ENCODE measurements at places on chromosomes 7 and 10.

GRCh38 chr7:33743594-33743993, 161.7 kb upstream of the BMPER start:
- DNase-seq = no peak

DNA sequence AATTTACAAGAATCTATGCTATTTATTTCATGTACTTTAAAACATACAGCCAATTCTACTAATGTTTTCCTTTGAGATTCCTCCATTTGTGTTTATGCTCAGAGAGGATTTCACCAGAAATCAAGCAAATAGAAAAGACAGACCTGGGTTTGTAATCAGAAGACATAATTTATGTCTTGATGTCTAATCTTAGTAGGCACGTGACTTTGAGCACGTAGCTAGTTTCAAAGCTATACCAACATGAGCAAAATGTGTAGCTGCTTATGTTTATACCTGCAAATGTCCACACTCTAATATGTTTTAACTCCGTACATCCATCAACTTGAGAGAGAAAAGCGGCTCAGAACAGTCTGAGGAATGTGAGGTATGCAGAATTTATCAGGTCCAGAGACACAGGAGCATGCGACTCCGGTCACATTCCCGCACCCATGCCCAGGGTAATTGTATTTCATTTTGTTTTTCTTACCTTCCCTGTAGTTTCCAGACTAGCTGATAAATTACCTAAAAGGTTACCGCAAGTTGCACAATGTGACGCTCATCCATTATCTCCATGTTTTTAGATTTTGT, 40.0 kb downstream of the SVOPL start:
- DNase-seq = no peak

- no peak for DNase-seq
Observed at GRCh38 chr7:151340794-151341356, 737 bp upstream of the NUB1 start.

DNA sequence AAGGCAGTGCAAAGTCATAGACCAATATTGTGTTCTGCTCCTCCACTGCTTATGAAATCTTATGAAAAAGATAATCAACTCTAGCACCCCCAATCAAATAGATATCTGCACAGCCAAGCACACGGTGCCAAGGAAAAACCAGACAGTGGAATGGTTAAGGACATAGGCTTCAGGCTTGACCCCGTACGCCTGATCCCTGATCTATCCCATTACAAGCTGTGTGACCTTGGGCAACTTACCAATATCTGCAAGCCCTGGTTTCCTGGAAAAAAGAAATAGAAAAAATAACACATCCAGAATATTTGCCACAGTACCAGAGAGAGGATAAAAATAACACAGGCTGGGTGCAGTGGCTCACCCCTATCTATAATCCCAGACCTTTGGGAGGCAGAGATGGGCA, 56.9 kb downstream of the GRB10 start:
- DNase-seq = no peak

- DNase-seq = no peak
Observed at GRCh38 chr10:12180221-12180974, 15.3 kb downstream of the NUDT5 start.

DNA sequence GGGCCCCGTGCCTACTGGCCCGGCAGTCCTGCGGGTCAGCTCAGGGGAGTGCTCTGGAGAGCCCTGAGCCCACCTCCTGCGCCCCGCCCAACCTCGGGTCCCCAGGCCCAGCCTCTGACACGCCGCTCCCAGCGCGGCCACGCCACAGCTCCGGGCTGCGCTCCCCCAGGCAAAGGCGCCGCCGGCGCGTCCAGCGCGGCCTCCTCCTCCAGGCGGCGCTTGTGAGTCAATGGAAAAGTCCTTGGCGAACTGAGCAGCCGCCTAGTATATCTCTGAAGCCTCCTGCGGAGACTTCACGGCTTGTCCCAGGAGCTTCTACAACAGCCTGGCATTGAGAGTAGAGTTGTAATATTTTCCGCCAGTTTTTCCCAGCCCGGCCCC, 29.5 kb upstream of the BMS1 start:
- peak; percentile 63 for DNase-seq

DNA sequence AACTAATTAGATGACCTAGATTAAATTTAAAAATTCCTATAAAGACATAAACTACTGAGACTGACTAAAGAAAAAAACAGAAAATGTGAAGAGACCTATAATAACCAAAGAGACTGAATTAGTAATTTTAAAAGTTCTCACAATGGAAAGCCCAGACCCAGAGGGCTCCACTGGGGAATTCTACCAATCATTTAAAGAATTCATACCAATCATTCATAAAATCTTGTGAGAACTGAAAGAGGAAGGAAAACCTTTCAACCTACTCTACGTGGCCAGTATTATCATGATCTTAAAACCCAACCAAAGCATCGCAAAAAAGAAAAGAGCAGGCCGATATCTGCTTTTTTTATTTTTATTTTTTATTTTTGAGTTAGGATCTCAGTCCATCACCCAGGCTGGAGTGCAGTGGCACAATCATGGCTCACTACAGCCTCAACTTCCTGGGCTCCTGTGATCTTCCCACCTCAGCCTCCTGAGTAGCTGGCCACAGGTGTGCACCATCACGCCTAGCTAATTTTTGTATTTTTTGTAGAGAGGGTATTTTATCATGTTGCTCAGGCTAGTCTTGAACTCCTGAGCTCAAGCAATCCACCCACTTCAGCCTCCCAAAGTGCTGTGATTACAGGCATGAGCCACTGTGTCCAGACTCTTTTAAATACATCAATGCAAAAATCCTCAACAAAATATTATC, 48.6 kb downstream of the DGKI start:
- no peak for DNase-seq
